ENCODE measurements at places on chromosomes 7 and 10.
A peak's percentile ranks its signal among the peaks of the same experiment; 100 is the strongest.

DNA sequence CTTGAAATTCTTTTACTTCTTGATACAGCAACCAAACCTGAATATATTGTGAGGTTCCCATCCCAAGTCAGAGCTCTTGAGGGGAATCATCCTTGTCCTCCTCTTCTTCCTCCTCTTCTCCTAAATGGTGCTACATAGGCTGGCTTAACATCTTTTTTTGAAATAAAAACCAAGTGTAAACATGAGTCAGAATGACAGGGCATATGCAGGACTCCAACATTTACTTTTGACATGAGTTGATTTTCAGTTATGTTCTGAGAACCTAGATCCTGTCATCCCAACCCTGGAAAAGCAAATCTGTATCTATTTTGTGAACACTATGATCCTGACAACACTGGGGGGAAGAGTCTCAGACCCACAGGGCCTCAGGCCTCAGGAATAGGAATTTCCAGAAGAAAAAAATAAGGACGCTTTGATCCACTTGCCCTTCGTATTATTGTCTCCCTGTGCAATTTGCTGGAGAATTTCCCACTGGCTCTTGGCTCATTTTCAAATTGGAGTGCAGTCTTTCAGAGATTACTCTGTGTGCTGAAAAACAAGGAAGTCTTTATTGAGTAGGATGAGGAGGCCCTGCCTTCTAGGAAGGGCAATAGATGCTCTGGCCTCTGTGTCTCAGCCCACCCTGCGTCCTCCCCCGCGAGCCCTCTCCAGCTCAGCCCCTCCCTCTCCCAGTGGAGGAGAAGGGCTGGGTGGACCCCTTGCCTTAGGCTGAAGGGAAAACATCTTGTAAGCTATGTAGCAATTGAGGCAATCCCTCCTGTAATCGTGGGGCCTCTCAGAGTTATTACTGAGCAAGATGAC lies 121.6 kb downstream of the CREB5 start:
- DNase-seq, result no peak

GRCh38 chr10:49552277-49552676 lies 13.4 kb upstream of the ERCC6 start:
- DNase-seq, result no peak

DNA sequence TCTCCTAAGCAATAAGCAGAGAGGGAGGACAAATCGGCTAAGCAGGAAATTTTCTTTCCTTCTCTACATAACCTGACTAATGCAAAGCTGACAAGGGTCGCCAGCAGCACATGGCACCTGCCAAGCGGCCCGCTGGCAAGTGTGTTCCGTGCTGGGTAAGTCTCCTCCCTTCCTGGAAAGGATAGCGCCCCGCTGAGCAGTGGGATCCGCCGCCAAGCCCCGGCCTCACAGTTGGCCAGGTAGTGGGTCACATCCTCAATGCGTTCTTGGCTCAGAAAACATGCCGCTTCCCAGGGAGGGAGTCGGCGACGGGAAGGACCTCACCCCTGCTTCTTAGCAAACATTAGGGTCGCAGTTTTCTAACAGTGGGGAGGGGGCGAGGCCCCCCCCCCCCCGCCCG lies 488.9 kb upstream of the NUPR2 start:
- DNase-seq, result no peak

DNA sequence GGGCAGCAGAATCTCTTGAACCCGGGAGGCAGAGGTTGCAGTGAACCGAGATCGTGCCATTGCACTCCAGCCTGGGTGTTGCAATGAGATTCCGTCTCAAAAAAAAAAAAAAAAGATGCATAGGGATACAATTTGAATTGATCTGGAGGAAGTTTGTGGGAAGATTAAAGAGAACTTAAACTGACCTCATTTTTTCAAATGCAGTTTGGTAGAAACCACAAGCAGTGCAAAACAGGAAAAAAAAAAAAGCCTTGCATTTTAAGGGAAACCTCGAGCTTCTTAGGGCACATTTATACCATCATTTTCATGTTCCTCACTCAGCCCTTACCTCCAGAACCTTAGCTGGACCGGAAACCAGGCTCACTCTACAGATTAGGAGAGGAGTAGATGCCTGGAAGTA lies 2.8 kb downstream of the KCTD7 start:
- peak; percentile 14 for DNase-seq

DNA sequence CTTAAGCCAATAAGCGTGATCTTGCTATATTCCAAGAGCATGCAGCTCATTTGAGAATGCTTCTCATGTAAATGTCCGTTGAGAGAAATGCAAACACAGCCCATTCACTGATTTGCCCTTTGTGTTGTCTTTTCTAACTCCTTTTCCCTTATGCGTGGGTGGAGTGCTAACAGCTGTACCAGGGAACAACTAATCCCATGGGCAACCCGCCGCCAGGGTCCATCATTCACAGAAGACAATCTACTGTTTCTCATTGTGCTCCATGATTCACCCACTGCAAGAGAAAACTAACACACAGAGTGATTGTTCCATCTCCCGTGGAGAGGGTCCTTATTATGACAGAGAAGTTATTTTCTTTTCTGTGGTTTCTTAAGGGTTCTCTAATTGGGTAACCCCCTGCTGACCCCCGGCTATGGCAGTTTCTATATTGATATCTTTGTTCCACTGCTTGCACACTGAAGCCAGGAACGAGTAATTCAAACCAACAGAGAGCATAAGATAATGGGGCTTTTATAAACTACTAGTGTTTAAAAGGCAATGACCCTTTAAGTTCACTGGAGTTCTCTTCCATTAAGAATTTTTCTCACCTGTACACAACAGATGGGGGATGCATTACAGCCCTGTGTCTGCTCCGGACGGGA lies 298.7 kb downstream of the BAMBI start:
- no peak for DNase-seq

DNA sequence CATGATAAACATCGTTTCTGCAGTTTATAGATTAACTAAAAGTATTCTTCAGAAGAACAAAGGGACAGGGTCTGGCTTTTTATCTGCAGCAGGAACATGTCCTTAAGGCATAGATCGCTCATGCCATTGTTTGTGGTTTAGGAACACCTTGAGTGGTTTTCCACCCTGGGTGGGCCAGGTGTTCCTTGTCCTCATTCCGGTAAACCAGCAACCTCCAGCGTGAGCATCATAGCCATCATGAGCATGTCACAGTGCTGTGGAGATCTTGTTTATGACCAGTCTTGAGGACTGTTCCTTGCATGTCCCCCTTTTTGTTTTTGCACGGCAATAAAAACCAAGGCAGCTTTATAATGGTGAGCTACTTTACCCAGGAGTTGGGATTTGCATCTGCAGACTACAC lies 33.9 kb downstream of the STOX1 start:
- DNase-seq, result no peak

GRCh38 chr7:13290975-13291374 lies 603.5 kb downstream of the ARL4A start:
- no peak for DNase-seq

DNA sequence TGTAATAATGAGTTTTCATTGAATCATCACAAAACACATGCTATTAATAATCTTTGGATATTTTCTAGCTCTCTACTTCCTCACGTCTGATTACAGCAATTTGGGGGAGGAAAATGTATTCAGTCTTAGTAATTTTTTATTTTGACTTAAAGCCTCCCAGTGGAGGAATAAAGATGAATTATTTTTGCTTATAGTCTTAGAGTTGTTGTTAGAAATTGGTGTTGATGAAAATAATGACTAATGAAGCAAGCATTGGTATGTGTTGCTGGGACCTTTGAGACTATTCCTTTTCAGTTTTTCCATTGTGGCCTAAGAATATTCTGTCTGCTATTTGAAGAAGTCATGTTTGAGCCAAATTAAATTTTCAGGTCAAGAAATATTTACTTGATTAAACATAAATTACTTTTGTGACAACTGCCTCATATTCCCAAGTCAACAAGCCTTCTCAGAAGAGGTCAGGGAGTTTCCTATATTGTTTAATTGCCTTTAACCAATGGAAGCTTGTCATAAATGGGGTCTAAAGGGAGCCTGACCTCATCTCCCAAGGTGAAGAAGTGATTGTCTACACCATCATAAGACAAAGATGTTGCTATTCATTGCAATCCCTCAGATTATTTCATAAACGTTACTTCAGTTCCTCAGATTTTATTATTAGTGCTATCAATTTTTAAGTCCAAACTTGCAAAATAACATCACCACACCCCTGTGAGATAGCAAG lies 90.0 kb downstream of the ST7 start:
- no peak for DNase-seq

DNA sequence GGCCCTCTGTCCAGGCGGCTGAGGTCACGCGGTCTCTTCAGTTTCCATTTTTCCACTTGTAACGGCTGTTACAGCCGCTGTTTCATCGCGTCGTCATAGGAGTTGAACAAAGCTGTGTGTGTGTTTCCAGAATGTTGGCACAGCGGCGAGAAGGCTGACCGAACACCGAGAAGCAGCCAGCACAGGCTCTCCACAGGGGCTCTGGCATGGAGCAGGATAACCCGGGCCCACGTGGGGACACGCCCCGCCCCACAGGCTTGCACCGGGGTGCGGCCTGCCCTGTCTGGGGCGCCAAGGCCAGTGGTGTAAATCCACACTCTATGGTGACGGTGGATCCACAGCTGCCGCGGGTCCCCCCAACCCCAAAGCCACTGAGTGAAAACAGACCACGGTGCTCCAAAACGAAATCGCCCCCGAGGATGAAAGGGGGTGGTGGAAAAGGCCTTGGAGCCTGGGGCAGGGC lies 448.2 kb downstream of the DNAJB6 start:
- DNase-seq, result no peak

DNA sequence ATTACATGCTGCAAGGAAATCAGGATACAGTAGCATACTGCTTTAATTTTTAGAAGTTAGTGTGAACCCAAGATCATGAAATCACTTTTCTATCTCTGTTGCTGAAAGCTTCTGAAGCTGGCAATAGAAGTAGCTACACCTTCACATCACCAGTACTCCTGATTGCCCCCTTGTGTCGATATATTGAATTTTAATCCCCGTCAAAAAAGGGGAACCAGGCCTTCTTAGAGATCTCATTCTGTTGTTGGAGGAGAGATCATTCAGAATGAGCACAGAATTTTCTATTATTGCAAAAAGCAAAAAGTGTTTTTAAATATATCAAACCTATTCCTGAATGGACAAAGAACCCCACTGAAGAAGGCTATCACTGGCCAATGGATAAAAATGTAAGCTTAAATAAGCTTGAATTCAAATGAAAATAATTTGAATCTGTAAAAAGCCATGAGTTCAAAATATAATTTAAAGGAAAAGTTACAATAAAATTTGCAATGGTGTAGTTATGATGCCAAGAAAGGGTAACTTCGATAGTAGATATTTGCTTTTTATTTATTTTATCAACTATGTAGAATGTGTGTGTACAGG lies 39.7 kb upstream of the TEX47 start:
- DNase-seq, result no peak

DNA sequence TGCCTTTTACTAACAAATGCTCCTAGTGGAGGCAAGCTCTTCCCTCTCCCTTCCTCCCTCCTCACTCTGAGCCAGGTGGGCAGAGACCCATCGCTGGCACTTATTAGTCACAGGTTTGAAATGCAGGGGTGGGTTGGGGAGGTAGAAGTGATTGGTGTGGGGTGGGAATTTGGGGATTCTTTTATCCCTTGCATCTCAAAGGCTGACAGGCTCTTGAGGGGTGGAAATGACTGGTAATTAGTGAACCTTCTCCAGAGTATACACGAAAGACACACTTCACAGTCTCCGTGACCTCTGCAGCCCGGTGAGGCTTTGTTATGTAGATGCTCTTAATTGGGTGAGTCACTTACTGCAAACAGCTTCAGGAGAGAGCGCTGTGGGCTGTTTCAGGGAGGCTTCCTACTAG lies 13.9 kb upstream of the LRMDA start:
- DNase-seq, result no peak

GRCh38 chr10:102918817-102919245 lies 737 bp downstream of the CNNM2 start:
- DNase-seq, result peak; percentile 31

- DNase-seq, result no peak
These were observed 9.0 kb upstream of the EZH2 start for GRCh38 chr7:148893071-148893470.

GRCh38 chr7:130417213-130417612 lies 23.6 kb downstream of the CEP41 start:
- no peak for DNase-seq

DNA sequence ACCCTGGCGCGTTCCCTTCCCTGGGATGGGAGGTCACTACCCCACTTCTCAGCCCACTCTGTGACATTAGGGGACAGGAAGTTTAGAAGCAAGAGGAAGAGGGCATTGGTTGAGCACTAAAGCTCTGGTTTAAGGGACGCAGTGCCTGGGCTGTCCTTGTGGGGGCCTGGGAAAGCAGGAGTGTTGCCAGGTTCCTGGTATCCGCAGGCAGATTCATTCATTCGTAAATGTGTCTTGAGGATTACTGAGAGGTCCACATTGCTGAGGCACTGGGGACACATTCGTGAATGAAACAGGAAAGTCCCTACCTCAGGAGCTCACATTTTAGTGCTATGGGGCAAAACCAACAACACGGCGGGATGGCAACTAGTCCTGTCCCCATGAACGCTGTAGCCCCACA lies 69.4 kb downstream of the COL13A1 start:
- no peak for DNase-seq

DNA sequence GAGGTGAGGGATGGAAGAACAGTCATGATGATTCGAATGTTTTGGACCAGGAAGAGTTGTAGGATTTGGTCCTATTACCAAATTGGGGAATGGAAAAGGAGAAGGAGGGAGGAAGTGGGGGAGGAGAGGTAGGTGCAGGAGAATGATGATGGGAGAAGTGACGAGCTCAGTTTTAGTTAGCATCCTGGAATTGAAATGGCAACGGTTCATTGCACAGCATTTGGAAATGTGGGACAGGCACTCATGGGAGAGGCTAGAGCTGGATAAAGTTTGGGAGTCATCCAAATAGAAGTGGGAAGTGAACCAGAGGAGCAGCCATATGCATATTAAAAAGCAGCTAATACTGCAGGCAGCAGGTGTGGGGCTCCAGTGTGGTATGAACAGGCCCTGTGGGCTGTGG lies 253.6 kb downstream of the SORCS3 start:
- DNase-seq, result no peak

GRCh38 chr7:15326044-15326644 lies 235.7 kb downstream of the AGMO start:
- DNase-seq, result no peak

DNA sequence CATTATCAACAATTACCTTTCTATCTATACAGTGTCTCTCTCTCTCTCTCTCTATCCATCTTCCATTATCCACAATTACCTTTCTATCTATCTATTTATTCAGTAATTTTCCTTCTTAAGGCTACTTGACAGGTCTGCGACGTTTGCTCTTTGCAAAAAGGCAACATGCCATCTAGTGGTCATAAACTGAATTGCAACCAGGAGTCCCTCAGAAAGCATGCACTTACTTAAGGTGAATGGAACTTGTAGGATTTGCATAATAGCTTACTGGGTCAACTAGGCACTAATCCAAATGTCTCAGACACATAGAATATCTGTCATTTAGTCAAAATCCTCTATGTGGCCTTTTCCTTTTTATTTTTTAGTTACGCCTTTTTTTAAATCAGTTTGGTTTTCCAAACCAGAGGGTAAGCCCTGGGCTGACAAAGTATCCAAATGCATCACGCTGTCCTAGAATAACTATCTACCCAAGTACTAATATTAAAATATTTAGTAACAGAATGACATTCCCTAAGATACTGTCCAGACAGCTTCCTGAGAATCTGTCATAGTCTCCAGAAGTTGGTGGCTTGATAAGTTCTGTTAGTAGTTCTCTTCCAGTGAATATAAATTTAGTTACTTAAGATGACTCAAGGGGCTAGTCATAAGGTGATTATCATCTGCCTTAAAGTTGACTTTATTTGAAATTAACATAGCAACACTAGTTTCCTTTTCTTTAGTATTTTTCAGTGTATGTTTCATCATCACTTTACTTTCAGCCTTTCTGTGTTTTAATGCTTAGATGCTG lies 208.3 kb downstream of the PPP1R3A start:
- peak; percentile 10 for DNase-seq

Measured in activated T-helper 1 cell treated with anti-CD3 and anti-CD28 coated beads, Interleukin-12 subunit alpha, Interleukin-12 subunit beta, Interleukin-2, Interleukin-4 antibody, amounts not matched to agents 30 ng/mL and 10 ng/mL and 1 ng/mL, durations not matched to agents 14 hours and 24 hours and 36 hours (primary cell).